ENCODE measurements at places on chromosomes 7 and 10.
A peak's percentile ranks its signal among the peaks of the same experiment; 100 is the strongest.

GRCh38 chr7:140403878-140404564 lies at the start of gene RAB19:
Gene RAB19 (plus strand): TSS chr7:140404058. CDS start chr7:140407647, 3,589 bp downstream.
- no peak for DNase-seq

GRCh38 chr10:34816085-34816496 lies 995 bp upstream of the PARD3 start:
- no peak for DNase-seq

DNA sequence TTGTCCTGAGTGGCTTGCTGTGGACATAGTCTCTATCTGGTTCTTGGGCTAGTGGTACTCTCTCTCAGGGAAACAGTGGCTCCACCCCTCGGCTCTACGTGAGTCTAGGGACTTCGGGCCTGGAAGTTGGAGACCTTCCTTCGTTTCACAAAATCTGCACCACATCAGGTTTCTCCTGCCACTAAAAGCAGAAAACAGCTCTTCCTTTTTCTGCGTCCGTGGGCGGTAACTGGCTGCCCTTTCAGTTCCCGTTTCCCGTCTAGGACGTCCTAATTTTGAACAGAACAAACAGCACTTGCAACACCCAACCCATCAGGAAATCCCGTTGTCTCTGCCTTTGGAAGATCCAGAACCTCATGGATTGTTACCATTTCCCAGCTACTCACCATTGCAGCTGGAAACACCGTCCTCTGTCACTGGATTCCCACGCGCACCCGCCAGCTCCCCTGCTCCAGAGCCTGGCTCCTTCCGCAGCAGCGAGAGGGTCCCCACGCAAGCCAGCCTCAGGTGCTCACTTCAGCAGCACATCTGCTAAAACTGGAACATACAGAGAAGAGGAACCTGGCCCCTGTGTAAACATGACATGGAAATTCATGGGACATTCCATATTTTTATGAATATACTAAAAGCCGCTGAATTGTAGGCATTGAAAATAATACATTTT lies 311.4 kb upstream of the AKR1E2 start:
- DNase-seq = peak; percentile 96

DNA sequence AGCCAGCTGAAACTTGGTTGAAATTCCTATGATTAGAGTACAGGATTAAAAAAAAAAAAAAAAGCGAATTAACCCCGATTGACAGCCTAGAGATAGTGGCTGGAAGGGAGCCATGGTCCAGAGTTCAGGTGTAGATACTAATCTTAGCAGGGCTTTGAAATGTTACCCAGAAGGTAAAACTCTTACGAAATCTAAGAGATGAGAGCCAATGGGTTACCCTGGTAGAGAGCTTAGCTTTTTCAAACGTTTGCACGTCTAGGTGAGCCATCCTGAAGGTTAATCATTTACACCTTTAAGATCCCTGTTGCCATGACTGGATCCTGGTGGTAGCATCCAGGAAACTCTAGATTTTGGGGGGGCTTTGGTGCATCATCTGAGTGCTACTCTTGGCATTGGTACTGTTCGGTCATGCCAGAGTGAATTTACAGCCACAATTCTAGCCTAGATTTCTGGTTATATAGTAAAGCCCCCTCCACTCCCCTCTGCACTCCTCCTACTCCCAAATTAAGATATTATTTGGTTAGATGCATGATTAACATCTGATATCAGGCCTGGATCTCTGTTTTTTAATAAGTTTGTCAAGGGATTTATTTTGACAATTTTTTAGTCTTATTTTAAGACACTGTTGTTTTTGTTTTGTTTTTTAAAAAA lies 1.2 kb downstream of the AGFG2 start:
- no peak for DNase-seq

DNA sequence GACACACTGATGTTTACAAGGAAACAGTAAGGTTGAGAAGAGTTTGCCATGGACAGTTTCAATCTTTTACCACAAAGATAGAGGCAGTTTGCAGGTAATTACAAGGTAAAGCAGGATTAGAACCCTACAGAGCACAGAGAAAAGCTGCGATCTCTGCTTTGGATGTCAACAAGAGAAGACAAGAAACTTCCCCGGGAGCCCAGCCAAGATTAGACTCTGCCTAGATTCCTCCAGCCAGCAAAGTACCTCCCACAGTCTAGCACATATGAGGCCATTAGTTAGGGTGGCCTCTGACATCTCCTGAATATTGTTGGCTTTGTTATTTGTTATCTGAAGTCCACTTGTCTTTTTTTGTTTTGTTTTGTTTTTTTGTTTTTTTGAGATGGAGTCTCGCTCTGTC lies 178.1 kb downstream of the CALN1 start:
- DNase-seq = no peak

Measured in suppressor macrophage (primary cell).